ENCODE measurements at places on chromosomes 3 and 15.

DNA sequence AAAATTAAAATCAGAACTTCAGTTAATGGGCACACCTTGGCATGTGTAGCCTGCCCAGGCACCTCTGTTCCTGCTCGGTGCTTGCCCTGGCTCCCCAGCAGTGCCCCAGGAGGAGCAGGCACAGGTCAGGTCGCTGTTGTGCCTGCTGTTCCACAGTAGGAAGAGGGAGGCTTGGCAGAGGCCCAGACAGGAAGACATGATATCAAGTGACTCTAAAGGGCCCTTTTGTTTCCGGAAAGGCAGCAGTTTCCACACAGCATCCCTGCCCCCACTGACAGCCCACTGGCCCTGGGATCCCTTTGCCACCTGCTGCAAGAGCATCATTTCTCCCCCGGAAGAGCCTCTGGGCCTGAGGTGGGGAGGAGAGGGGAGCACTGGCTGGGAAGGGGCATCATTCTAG lies 40.5 kb upstream of the HES1 start:
- no peak for DNase-seq

DNA sequence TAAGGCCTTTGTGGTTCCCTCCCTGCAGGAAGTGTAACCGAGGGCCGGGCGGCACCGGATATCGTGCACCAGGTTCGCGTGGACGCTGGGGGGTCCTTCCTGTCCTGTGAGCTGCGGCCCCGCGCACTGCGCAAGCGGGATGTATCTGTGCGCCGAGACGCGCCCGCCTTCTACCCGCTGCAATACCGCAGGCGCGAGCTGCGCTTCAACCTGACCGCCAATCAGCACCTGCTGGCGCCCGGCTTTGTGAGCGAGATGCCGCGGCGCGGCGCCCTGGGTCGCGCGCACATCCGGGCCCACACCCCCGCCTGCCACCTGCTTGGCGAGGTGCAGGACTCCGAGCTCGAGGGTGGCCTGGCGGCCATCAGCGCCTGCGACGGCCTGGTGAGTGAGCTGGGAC lies 35.9 kb downstream of the SAXO2 start:
- DNase-seq: no peak

DNA sequence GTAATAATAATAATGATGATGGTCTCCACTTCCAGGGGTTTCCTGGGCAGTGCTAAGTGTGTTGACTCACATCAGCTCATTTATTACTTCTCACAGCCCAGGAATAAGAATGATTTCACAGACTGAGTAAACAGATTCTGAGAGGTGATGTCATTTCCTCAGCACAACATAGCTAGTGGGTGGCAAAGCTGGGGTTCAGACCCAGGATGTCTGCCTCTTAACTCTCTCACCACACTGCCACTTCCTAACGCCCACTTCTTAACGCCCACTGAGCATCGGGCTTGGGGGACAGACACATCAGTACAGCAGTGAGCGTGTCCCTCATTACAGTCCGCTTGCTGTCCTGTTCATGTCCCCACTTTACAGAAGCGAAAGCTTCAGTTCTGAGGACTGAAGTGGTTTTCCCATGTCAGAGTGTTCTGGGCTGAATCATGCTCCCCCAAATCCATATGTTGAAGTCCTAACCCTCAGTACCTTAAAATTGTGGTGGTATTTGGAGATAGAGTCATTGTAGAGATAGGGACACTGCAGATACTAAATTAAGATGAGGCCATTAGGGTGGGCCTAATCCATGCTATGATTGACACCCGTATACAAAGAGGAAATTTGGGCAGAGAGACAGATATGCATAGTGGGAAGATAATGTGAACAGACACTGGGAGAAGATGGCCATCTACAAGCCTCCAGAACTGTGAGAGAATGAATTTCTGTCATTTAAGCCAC lies 68.0 kb downstream of the ATP2B2 start:
- peak; percentile 54 for DNase-seq

- DNase-seq: peak; percentile 52
These were observed 25.1 kb downstream of the SNX33 start for GRCh38 chr15:75672646-75673425.

GRCh38 chr15:29124581-29125381 lies 144.8 kb downstream of the NSMCE3 start:
- no peak for DNase-seq

DNA sequence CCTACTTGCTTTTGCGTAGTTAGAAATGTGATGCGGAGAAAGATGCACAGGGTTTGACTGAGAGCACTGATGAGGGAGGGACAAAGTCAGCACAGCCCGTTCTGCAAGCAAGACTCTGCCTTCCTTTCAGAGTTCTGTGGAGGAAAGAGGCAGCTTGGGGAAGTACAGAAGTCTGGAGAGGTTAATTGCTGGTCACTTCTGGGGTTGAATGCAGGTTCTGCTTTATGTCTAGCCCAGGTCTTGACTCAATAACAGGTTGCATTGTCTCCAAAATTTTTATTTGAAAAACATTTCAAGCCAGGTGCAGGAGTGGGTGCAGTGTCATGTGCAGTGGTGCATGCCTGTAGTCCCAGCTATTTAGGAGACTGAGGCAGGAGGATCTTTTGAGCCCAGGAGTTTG lies 461.7 kb downstream of the NR2F2 start:
- DNase-seq: no peak

DNA sequence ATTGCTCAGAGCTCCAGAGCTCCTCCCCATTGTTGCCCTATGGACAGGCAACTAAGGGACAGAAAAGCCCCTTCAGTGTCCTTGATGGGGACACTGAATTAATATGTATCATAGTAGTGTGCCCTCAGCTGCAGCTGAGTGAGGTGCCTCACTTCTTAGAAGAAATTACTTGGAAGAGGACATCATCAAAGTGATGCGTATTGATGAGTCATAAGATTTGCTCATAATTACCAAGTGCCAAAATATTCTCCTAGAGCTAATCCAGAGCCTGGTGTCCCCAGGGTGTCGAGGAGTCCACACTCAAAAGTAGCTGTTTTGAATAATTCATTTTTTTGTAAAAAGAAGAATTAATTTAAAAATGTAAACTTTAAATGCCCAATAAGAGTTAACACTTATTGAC lies 200.7 kb upstream of the SEMA6D start:
- no peak for DNase-seq

DNA sequence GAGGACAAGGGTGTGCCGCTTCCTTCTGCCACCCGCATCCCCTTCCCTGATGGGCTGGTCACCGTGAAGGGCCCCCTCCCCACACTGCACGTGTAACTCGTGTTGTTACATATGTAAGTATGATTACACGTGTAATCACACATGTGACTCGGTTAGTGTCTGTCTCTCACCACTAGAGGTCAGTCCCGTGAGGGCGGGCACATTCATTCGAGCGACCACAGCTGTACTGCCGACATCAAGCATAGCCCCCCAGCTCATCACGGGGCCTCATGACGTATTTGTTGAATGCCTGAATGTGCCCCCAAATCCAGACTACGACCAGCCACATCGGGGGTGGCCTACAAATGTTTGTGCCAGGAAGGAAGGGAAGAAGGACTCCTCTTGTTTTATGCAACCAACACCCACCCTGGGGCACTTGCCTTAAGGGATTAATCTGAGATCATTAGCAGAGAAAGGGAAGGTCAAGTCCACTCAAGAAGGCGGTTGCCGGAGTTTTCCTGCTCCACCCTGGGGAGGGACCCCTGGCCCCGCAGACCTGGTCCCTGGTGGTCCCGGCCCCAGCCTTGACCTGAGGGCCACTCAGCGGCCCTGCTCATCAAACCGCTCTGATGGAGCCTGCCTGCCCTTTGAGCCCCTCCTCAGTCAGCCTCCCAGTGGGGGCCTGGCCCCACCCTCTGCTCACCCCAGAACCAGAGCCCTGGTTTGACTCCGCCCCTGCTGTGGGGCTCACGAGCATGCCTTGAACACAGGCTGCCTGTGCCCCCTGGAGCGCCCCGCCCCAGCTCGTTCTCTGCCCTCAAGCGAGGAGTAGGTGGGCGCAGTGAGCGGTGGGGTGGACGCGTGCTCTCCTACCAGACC lies 52.8 kb downstream of the RGMA start:
- DNase-seq: no peak

GRCh38 chr3:40382617-40382979 lies 4.4 kb upstream of the ENTPD3 start:
- no peak for DNase-seq

DNA sequence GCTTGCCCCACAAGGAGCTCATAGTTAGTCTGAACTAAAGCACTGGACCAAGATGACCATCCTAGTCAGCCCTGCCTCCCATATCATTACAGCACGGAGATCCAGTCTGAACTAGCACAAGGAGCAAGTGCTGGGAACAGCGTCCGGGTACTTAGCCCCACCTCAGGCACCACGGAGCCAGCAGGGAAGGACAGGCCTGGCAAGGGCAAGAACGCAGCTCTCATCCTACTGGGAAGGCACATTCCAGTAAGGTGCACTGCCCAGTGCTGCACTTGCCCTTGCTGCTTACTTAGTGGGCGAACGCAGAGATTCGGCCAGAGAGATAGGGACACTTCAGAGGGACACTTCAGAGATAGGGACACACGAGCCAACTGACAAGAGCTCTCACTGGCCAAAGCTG lies 27.6 kb downstream of the SEC61A1 start:
- DNase-seq: no peak
